ENCODE measurements at places on chromosomes 11 and 22.

- no peaks in the 10 kb centered on the region for H3K36me3 ChIP-seq
- H3K4me3 ChIP-seq = no peak overlapping the region
- no peak overlapping the region for H3K27ac ChIP-seq
- no peak for DNase-seq
- no peaks in the 10 kb centered on the region for H3K27me3 ChIP-seq
Measured at GRCh38 chr11:40179541-40179940, 1279.9 kb downstream of the LRRC4C start.

- no peak for DNase-seq
- H3K27ac ChIP-seq = peak overlapping the region; percentile 46
- H3K4me3 ChIP-seq = no peak overlapping the region
- no peaks in the 10 kb centered on the region for H3K27me3 ChIP-seq
- no peaks in the 10 kb centered on the region for H3K36me3 ChIP-seq
Measured at GRCh38 chr11:1875093-1875850, 16.4 kb downstream of the PRR33 start.

- no peak for DNase-seq
- no peaks in the 10 kb centered on the region for H3K27me3 ChIP-seq
- H3K27ac ChIP-seq = no peak overlapping the region
- H3K4me3 ChIP-seq = no peak overlapping the region
- H3K4me1 ChIP-seq = no peaks in the 10 kb centered on the region
Measured at GRCh38 chr11:73956876-73957653, 6.2 kb downstream of the DNAJB13 start.

GRCh38 chr11:79087238-79087960, 353.4 kb downstream of the TENM4 start:
- H3K4me3 ChIP-seq = no peak overlapping the region
- no peaks in the 10 kb centered on the region for H3K36me3 ChIP-seq
- H3K27me3 ChIP-seq = no peaks in the 10 kb centered on the region

DNA sequence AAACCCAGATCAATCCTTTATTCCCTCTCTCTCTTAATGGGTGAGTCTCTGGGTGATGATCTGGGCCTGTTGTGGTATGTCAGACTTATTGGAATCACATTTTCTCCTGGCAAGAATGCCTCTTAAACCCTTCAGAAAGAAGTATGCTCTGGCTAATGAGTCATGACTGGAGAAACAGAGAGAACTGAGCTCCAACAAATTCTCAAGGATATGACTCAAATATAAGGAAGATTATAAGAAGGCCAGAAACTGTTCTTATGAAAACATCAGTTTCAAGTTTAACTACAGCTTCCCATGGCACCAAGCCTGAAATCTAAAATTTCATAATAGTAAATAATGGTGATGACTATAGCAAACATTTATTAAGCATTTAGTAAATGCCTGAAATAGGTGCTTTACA, 83.9 kb downstream of the OR5AK2 start:
- H3K36me3 ChIP-seq = no peaks in the 10 kb centered on the region
- H3K4me3 ChIP-seq = no peak overlapping the region
- H3K27me3 ChIP-seq = no peaks in the 10 kb centered on the region

GRCh38 chr11:129239207-129239606, 47.1 kb upstream of the ARHGAP32 start:
- no peaks in the 10 kb centered on the region for H3K36me3 ChIP-seq
- no peak overlapping the region for H3K27ac ChIP-seq
- H3K4me3 ChIP-seq = no peak overlapping the region
- no peak for DNase-seq
- no peaks in the 10 kb centered on the region for H3K27me3 ChIP-seq
- no peaks in the 10 kb centered on the region for H3K4me1 ChIP-seq

- H3K36me3 ChIP-seq = no peaks in the 10 kb centered on the region
- no peaks in the 10 kb centered on the region for H3K4me1 ChIP-seq
- H3K27me3 ChIP-seq = no peaks in the 10 kb centered on the region
- DNase-seq = no peak
Measured at GRCh38 chr11:19394525-19395016, 153.8 kb upstream of the E2F8 start.

GRCh38 chr22:50011447-50012210, 936 bp downstream of the IL17REL start:
- DNase-seq = no peak
- H3K4me1 ChIP-seq = peaks cover 6% of the 10 kb centered on the region
- no peak overlapping the region for H3K27ac ChIP-seq
- H3K4me3 ChIP-seq = no peak overlapping the region
- H3K27me3 ChIP-seq = no peaks in the 10 kb centered on the region
- no peaks in the 10 kb centered on the region for H3K36me3 ChIP-seq

DNA sequence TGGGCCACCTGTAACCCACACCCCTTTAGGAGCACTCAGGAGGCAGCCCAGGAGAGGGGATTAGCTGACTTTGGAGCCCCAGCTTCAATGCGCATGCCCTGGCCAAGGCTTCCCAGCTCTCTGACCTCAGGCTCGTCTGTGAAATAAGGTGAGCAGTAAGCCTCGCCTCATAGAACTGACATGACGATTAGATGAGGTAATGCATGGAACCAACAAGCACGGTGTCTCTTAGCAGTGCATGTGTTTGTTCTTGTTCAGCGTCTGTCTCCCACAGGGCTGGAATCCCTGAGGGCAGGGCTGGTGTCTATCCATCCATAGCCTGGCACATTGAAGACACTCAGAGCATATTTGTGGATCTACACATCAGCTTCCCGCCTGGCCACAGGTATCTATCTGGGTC, 415.4 kb downstream of the MN1 start:
- H3K36me3 ChIP-seq = no peaks in the 10 kb centered on the region
- no peak for DNase-seq
- H3K4me1 ChIP-seq = peaks cover 8% of the 10 kb centered on the region
- no peak overlapping the region for H3K27ac ChIP-seq
- no peak overlapping the region for H3K4me3 ChIP-seq

Measured in thoracic aorta (tissue), 2 donors.